NCI-H1105 treated with DMSO at 0.1 percent for 48 hours (cell line): ENCODE measurements at places on chromosomes 13 and 19.

DNA sequence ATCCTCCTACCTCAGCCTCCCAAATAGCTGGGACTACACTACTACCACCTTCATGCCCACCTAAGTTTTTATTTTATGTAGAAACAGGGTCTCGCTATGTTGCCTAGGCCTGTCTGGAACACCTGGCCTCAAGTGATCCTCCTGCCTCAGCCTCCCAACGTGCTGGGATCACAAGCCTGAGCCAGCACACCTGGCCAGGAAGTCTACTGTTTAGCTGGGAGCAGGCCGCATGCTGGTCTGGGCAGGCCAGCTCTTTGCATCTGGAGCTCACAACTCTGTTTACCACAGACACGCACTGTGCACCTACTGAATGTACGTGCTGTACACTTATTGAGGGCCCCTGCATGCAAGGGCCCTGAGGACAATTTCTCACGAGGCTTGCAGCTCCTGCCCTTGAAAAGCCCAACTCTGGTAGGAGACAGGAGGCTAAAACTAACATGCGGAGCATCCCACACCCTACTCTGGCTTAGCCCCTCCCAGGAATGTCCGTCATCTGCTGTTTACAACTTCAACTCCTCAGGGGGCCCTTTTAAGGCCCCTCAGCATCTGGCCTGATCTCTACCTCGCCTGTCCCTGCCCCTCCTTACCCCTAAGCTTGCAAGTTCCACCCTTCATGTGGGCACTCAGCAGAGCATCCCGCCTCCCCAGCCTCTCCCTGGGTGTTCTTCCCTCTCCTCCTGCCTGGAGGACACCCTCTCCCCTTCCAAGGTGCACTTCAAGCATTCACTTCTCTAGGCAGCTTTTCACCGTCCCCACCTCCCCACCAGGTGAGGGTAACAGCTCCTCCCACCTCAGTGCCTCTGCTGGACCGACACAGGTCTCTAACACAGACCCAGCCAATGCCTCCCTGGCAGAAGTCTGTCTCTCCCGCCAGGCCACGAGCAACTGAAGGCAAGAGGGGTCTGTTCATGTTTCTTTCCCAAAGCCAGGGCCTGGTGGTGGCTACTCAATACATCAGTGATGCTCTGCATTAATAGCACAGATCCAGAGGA lies 114.2 kb upstream of the UQCRFS1 start:
- DNase-seq, result no peak

DNA sequence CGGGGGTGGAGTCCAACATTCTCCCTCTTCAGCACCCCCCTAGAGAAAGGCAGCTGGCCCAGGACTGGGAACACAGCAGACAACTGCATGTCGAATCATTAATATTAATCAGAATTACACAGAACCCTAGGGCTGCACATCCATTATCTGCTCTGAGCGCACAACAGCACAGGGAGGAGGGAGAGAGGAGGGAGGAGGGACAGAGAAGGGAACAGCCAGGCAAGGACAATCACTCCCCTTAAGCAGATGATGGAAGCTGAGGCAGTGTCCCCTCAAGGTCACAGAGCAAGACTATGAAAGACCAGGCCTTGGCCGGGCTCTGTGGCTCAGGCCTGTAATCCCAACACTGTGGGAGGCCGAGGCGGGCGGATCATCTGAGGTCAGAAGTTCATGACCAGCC lies 25.7 kb downstream of the TLE6 start:
- no peak for DNase-seq

DNA sequence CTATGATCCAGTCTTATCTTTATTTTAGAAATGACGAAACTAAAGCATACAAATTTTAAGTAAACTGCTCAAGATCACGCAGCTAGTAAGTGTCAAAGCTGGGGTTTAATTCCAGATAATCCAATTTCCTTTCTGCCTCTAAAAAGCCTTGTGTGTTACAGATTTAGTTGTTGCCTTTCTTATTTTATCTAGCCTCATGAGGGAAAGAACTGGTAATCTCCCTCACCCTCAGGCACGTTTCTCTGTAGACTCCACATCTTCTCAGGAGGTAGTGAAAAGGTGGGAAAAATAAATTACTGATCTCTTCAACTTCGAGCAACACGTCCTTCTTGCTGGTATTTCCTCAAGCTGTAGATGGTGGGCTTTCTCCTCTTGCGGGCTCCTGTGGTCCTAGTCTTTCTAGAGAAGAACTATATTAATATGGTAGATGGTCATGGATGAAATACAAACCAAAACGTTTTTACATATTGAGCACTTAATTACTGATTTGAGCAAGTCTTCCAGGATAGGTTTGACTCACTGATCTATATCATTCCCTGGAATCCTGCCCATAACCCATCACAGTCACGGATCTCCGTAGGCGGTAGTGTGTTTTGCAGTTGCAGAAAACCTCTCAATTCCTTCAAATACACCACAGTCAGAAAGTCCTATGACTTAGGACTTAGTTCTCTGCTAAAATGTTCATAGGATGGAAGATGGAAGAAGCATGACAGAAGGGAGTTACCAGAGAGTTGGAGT lies 519.5 kb downstream of the DCT start:
- no peak for DNase-seq

GRCh38 chr19:676339-677105 lies at the start of gene FSTL3:
FSTL3 (plus strand) TSS chr19:676392; CDS start chr19:676424, 32 bp downstream.
- DNase-seq, result no peak

DNA sequence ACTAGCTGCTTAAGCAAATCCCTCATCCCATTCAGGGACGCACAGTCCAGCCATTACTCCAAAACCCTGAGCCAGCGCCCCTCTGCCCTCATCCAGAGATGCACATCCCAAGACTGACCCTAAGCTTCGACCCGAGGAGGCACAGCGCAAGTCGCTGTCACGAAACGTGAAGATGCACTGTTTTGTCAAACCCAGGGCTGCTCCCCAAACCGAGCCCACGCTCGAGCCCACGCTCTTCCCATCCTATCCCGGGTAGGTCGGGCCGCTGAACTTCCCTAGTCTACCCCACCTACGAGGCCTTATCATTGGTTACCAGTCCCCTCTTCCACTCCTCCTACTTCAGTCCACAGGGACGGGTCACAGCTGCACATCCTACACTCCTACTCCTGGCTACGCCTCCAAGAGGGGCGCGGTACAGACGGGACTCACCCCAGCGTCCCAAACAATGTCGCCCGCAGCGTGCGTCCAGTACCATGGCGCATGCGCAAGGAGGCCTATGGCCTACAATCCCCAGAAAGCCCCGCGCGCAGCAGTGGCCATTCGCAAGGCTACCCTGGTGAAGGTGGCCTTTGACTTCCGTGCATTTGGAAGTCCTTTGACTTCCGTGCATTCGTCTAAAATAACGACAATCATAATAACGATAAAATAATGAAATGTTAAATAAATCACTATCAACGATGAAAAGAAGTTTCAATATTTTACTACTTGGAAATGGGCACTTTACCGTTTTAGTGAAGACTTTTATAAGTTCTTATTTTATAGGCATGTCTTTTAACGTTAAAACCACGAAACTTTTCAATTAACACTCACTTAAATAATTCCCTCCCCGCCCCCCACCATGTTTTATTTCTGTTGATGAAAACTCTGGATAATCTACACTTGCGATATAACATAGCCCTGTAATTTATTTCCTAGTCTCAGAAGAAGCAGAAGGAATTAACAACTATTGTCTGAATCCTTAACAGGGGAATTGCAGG lies at the start of gene ZNF285:
Gene ZNF285, minus strand, starts transcription at position 470 of the 977 bp plus-strand sequence. CDS start 4,395 bp downstream, outside the sequence.
- no peak for DNase-seq

DNA sequence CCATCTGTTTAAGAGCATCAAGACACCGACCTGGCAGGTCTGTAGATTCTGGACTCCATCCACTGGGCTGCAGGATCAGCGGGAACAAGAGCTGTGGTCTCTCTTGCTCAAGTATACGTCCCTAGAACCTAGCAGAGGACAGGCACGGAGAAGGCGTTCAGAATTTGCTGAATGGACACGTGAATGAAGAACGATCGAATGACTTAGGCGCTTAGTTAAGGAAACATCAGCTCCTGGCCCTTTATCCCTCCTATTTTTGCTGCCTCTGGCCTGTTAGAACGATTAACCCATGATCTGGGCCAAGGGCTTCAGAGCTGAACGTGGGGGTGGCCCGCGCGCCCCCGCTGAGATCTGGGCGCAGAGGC lies 953 bp downstream of the DZIP1 start:
- peak; percentile 14 for DNase-seq

DNA sequence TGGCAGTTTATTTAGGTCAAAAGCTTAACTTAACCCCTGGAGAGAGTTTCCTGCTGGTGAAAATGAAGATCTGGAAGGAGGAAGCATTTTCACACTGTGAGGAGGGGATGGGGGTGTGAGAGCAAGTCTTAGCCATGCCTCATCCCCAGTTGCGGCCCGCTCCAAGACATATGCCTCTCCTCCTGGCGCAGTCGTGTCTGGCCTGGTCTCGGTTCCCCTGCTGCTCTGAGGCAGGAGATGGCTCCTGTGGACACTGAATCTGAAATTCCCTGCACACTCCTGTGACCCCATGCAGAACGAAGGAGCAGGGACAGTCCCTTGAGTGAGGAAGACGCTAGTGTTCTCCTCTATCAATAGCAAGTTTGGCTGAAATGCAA lies 360 bp upstream of the ZNF69 start:
- no peak for DNase-seq

DNA sequence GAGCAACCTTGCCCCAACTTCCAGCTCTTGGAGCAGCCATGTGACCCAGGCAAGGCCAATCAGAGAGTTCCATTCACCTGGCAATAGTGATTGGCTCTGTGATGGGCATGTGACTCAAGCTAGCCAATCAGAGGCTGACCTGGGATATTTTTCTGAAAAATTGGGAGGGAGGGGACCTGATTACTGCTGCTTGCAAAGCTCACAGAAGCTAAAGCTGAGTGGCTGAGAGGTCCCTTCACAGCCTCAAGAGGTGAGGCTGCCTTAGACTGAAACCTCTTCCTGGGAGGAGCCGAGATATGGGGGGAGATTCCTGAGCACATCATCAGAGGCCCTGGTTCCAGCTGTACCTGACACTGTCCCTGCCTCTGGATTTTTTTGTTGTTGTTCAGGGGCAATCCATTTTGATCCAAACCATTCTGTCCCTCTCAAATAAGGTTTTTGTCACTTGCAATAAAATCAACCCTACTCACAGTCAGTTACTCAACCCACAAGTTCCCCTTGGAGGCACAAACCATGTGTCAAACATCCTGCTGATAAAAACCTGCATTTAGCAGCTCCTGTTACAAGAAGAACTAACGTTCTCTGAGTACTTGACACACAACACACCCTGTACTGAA lies 4.8 kb downstream of the CIB3 start:
- DNase-seq, result no peak

DNA sequence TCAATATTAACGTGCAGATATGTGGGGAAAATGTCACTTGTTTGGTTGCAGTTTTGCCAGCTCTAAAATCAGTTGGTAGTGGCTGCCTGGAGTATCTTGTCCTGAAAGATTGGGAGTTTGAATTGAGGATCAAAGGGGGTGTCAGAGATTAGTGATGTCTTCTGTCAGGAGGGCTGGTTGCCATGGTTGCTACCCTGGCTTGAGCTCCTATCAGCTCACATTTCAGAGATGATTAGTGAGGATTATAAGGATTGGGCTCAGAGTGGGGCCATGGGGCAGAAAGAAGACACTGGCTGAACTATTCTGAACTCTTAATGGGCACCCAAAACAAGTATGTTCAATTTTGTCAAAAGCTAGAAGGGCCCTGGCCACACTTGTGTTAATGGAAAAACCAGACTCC lies 95.5 kb upstream of the RNF113B start:
- DNase-seq, result no peak

- no peak for DNase-seq
Measured at GRCh38 chr13:50587115-50587514, 256.4 kb downstream of the DLEU7 start.

GRCh38 chr19:46776927-46777911 lies 11.2 kb downstream of the SLC1A5 start:
- no peak for DNase-seq

DNA sequence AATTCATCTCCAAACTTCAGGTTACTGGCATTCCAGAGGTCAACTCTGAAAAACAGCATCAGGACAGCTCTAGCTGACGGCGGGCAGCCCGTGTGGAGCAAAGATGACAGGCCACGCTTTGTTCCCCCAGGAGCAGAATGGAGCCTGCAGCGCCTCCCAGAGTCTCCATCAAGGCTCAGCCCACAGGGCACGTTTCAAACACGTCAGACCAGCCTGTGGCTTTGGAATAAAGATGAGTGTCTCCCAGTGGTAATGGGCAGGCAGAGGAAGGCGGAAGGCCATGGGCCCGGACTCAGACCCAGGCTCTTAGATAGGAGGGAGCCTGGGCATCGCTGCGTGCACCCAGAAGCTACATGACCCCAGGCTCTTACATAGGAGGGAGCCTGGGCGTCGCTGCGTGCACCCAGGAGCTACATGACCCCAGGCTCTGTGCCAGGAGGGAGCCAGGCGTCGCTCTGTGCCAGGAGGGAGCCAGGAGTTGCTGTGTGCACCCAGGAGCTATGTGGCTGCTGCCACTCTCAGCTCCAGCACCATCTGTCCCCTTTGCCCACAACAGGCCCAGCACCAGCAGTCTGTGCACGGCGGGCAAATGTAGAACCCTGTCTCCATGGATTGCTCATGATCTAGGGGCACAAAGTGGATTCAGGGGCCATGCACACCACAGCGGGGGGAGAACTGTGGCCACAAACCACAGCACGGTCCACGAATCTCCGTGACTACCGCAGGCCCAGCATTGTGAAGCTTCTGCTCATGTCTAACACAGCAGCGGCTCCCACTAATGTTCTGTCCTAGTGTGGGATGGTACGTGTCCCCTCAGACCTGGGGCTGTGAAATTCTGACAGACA lies 47.8 kb upstream of the C13orf46 start:
- DNase-seq, result no peak

DNA sequence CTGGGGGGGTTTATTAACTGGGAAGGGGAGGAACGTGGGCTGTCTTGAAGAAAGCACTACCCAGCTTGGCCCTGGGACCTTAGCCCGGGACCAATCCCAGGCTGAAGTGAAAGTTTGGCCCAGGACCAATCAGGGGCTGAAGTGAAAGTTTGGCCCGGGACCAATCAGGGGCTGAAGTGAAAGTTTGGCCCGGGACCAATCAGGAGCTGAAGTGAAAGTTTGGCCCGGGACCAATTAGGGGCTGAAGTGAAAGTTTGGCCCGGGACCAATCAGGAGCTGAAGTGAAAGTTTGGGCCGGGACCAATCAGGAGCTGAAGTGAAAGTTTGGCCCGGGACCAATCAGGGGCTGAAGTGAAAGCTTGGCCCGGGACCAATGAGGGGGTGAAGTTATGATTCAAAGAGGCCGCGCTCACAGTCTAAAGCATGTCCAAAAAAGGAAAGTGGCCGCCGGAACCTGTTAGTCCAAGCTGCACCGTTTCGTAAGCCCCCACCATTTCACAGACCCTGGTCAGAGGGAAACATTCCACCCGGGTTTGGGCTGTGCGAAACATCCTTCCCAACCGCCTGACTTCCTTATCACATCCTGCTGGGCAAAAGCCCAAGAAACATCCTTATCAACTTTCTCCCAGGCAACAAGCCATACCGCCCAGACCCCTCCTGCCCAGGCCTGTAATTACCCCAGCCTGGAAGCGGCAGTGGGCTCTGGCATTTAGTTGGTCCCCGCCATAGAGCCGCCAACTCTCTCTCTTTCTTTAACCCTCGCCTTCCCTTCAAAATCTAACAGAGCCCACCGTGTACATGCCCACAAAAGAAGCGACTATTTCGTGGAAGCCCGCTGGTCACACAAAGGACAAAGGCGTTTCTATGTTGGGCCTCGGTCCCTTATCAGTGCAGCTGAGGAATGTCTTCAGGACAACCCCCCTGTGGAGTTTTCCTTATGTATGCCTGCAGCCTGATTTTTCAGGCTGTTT lies 1.1 kb downstream of the ZNF850 start:
- peak; percentile 39 for DNase-seq
